ENCODE measurements at places on chromosomes 2 and 18.
A peak's percentile ranks its signal among the peaks of the same experiment; 100 is the strongest.

DNA sequence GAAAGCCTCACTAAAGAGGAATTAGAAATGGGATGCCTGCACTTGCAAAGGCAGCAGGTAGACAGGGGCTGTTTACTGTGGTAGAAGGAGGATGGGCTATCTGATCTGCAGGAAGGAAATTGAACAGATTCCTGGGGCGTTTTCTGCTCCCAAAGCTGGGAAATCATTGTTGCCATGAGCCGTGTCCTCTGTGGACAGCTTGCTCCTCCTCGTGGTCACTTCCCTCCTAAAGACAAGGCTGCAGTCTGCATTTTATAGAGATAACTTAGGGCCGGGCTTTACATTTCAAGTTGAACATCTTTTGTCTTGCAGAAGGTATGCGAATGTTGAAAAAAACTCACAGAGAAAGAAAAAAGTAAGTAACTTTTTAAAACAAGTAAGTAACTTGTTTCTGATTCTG, 50.9 kb downstream of the DCDC2C start:
- DNase-seq = no peak

DNA sequence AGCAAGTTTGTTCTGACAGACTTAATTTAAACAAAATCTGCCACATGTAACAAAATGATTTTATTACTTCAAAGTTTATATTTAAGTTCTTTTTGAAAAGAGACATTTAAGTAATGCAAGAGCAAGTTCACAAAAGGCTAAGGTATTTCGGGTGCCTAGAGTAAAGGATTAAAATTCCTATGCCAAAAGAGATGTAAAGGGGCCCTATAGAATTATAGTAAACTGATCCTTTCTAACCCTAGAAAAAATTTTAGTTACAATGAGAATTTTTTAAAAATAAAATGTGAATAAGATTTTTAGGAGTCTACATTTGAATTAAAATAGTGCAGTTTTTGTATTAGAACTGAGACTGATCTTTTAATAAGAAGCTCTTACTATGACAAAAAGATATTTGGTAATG, 147.1 kb downstream of the PLEKHA3 start:
- no peak for DNase-seq

DNA sequence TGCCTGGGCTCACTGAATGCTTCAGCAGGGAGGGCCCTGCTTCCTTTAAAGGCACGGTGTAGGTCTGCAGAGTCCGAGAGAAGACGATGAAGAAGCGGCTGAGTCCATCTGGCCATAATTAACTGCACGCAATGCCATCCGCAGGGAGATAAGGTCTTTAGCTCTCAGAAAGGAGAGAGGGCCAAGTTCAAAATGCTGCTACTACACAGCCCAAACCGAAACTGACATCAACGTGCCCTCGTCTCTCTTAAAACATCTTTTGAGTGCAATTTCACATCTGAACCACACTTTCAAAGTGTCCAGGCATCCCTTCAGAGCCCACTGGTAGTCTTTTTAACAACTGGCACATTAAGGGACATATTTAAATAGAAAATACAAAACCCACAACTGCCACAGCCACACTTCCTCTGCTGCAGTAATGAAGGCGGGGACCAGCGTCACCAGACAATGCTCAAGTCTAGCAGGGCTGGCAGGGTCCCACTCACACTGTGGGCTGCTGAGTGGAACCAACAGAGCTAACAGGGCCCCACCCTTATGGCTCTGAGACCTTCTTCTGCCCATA, 35.8 kb downstream of the ST3GAL5 start:
- peak; percentile 53 for DNase-seq

DNA sequence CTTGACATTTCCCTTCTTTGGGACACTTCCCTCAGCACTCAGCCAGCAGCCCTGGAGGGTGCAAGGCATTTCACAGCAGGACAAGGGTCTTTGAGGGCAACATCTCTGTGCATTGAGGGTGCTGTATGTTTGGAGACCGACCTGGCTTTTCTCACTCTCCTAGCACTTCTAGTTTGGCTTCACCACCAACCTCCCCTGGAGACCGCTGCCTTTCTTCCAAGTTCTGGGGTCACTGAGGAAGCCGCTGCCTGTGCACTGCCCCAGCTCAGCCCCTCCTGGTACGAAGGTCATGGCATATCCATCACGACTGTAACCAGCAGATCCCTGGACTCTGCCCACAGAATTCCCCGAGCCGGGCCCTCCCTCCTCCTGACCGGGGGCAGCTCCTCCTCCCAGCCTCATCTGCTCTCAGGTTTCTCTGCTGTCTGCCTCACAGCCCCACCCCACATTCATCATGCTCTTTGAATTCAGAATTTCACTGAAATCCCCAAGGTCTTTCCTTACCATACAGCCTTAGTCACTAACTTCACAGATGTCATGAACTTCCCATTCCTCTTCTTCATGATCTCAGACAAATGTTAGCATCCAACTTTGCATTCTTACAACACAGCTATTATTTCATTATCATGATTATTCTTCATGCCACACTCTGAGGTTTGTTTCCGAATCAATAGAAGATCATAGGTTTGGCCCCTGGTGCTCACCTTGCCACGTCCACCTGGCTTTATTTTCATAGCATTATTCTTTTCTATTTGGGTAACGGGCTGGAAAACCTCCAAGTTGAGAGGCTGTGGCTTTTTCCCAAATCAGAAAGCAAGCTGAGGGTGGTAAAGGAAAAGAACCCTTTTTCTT, 113.0 kb upstream of the COPS8 start:
- no peak for DNase-seq

GRCh38 chr2:217743966-217744761, 258.6 kb downstream of the TNS1 start:
- no peak for DNase-seq

GRCh38 chr18:8962855-8963635, 139.5 kb upstream of the NDUFV2 start:
- no peak for DNase-seq

DNA sequence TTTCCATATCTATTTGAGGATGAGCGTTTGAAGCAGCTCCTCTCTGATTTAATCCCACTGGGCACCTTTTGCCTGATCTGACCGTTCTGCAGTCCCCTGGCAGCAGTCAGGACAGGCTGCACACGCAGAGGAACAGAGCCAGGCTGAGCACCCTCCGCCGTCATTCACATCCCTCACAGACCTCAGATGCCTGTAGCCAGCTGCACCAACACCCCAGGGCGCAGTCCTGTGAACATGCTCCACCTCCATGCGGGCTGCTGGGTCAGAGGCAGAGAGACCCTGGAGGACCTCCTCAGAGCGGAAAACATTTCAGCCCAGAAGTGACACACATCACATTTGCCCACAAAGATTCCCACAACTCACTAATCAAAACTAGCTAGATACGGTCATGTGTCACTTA, 146.1 kb downstream of the SEPTIN10 start:
- DNase-seq = no peak

- DNase-seq = no peak
Observed at GRCh38 chr18:24559526-24559925, 99.1 kb downstream of the HRH4 start.

DNA sequence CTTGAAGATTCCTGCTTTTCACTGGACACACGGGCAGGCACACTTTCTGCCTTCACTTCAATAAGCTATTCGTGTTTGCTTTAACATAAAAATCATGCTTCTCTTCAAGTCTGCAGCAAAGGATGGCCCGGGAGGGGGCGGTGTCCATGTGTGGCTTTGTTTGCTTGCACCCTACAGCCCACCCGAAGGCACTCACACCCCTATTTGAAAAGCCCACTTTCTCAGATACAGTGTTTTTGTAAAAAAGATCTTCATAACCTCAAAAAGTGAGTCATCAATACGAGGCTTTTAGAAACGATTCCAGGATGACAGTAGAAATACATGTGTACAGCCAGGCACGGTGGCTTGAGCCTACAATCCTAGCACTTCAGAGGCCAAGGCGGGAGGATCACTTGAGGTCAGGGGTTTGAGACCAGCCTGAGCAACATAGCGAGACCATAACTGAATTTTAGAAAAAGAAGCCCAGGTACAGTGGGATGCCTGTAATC, 36.5 kb upstream of the HPCAL1 start:
- DNase-seq = no peak

DNA sequence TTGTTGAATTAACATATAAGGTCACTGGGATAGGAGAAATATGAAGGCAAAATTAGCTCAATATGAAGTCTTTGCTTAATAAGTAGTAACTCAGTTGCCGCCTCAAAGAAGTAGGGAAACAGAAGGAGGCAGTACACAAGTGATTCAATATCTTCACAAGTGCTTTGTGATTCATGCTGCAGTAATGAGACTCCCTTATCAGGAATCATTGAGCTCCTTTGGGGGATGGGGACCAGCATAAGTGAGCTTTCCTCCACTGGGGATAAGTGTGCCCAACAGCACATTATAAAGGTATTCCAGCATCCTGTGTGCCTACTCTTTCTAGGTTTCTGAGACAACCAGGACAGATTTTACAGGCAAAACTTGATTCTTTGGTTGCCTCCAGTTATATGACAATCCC, 323.4 kb upstream of the UBE2E3 start:
- DNase-seq = no peak

DNA sequence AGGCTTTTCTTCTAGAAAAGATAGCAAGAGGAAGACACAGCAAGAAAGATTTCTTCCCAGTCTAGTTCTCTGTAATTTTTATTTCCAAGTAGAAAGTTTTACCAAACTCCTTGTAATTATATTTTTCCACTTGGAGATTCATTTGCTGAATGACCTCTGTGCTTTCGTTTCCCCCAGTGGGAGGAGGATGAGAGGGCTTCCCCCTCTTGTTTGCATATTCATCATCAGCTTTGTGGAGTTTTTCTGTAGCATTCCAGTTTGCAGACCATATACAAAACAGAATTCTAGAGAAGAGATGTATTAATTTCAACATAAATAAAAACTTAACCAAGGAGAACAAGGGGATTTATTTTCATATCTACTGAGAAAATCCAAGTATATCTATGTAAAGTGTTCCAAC, 51.3 kb downstream of the RMDN2 start:
- no peak for DNase-seq

DNA sequence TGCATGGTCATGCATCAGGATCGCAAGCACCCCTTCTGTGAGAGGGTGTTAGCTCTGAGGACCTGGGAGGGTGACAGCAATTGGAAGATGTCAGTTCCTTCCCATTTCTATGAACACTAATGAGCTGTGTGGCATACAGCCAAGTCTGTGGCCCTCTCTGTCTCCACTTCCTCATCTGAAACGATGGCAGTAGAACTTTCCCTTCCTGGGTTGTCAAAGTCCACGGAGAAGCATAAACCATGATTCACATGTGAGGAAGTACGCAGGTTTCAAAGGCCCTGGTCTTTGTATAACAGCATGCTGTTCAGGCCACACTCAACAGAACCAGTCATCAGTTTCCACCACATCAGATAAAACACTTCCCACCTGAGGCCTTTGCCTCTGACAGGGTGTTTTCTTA, 167.4 kb upstream of the RAB6C start:
- no peak for DNase-seq

DNA sequence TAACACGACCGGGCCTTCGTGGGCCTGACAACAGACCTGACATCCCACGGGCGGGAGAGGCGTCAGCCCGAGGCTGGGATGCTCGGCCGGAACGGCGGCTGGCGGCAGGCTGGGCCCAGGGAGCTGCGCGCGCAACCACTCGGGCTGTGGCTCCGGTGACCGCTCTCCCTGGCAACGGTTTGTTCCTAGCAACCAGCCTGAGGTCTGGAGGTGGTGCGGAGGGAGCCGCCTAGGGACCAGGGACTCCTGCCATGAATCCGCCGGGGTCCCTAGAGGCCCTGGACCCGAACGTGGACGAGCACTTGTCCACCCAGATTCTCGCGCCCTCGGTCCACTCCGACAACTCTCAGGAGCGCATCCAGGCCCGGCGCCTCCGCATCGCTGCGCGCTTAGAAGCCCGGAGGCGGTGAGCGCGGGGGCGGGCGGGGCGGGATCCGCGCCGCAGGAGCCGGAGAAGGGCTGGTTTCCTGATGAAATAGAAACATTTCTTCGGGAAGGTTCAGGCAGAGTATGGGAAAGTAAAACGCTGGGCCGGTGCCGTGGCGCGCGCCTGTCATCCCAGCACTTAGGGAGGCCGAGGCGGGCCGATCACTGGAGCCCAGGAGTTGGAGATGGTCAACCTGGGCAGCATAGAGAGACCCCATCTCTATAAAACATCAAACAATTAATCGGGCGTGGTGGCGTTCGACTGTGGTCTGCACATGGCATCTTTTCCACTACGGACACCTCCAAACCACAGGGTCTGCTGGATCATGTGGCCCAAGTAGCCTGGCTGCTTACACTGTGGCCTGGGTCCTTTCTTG, at the start of gene DRC1:
Gene DRC1, plus strand, starts transcription at position 182 of the 803 bp plus-strand sequence. Its CDS starts 70 bp downstream, at position 252.
- DNase-seq = no peak

GRCh38 chr2:76679025-76679396, 843.2 kb downstream of the LRRTM4 start:
- DNase-seq = no peak

DNA sequence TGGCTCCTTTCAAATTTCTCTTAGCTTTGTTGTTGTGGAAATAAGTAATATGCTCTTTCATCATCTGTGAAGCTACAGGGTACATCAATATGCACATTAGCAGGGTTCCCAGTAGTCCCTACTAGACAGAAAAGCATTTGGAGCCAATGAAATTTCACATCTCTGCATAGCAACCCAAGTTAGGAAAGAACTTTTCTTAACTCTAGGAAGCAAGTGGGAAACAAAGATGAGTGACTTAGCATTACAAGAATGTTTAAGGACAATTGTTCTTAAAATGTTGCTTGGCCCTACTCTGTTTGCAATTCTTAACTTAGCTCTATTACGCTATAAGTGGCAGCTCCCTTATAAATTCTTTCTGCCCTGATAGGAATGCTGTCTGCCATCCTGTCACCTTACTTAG, 39.6 kb downstream of the ZEB2 start:
- DNase-seq = no peak

GRCh38 chr2:173647681-173648311, 293.1 kb downstream of the CDCA7 start:
- no peak for DNase-seq

- DNase-seq = no peak
Observed at GRCh38 chr2:67776276-67776675, 286.5 kb downstream of the C1D start.

GRCh38 chr2:54803783-54804751, 80.6 kb downstream of the EML6 start:
- DNase-seq = no peak

- DNase-seq = no peak
Observed at GRCh38 chr18:48360376-48361021, 48.7 kb downstream of the ZBTB7C start.

Measured in activated CD4-positive, alpha-beta T cell treated with anti-CD3 and anti-CD28 coated beads, Interleukin-2, amount 50 U/mL, for 4 hours (primary cell).